ENCODE measurements at places on chromosomes 2 and 18.

GRCh38 chr2:40957508-40957907, 505.6 kb upstream of the SLC8A1 start:
- DNase-seq = no peak

- no peak for DNase-seq
Observed at GRCh38 chr2:109170645-109171044, 41.6 kb downstream of the SH3RF3 start.

DNA sequence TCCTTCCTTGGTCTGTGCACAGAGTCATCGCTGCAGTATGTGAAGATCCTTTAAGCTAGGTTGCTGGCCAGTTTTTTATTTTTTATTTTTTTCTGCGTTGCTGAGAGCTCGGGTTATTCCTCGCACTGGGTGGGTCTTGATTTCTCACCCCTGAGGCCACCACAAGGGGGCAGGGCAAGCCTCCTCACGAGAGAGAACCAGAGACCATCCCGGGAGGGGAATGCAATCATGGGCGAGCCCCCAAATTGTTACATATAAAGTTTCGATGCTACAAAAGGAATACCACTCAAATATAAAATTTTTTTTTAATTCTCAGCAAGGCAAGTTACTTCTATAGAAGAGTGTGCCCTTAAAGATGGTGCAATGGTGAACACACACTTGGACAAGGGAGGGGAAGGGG, 24.9 kb downstream of the HTR2B start:
- no peak for DNase-seq

GRCh38 chr2:228681426-228681825, 499.9 kb upstream of the SPHKAP start:
- DNase-seq = no peak

GRCh38 chr18:73520229-73520628, 627.4 kb downstream of the FBXO15 start:
- DNase-seq = no peak

GRCh38 chr2:181781078-181781786, 100.9 kb upstream of the NEUROD1 start:
- no peak for DNase-seq

GRCh38 chr2:12120281-12121150, 374.1 kb downstream of the LPIN1 start:
- no peak for DNase-seq

DNA sequence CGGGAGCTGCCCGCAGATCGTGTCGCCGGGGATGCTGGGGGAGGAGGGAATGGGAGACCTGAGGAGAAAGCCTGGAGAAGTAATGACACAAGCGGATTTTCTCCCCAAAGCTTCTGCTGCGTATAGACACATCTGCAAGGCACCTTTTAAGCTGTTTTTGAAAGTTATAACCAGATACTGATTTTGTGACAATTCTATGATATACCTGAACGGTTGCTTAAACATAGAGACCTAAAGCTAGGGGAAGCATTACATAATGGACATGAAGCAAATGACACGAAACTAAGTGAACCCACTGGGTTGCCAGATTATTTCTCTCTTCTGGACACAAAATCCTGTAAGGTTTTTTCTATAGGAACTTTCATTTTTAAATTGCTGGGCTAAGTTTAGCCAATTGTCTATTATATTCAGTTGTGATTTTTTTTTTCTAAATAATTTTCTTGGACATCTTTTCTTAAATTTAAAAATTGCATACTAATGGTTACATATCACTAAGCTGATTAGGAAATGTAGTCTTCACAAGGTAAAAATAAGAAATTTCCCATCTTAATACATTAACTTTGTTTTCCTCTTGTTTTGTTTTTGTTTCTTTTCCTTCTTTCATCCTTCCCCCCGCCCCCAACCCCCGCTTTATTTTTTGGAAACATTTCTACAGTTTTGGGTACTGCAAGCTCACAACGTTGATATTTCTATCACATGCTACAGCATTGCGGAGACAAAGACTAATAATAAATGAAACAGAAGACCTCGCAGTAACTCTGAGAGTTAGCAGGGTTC, 1.3 kb downstream of the OSBPL6 start:
- DNase-seq = no peak

- no peak for DNase-seq
Observed at GRCh38 chr2:174841350-174841749, 77.1 kb upstream of the CHRNA1 start.

- DNase-seq = no peak
Observed at GRCh38 chr2:118442996-118443553, 354.8 kb downstream of the INSIG2 start.
